ENCODE measurements at places on chromosomes 12 and 14. TPM values are rescaled to one million over a fixed set of nuclear protein-coding genes. Genes with fewer than 3 reads are reported as not detected.

GRCh38 chr14:61581955-61582615 is 113.2 kb upstream of the HIF1A start:
- DNase-seq, result no peak

- DNase-seq, result no peak
These were observed 59.3 kb upstream of the TBX3 start for GRCh38 chr12:114743289-114743688.

GRCh38 chr12:6074979-6075585 is 49.4 kb downstream of the VWF start:
- no peak for DNase-seq

GRCh38 chr14:71424941-71425340 is 507.3 kb upstream of the RGS6 start:
- no peak for DNase-seq

- no peak for DNase-seq
These were observed 4.4 kb downstream of the TULP3 start for GRCh38 chr12:2895051-2895451.

DNA sequence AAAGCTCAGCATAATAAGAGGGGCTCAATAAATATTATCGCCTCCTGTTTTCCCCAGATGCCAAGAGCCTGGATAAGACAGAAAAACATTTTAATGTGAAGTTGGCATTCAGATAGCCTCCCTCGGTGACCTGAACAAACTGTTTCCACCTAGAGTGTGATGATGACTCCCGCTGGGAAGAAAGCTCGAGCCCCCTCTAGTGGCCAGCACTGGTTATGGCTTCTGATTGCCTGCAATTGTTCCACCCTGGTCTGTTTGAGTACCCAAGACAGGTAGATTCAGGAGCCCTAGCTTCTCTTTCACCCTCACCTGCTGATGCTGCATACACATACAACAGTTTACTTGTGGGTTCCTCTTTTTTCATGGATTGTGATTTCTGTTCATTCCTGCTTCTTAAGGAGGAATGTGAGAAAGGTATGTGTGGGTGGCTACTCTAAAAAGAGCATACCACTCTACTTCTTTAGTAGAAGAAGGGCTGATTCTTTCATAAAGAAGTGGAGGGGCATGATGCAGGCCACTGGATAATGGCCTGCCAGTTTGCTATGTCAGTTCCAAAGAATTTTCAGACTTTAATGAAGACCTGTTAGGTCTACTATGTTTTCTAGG is 6.4 kb downstream of the ERG28 start:
- DNase-seq, result peak; percentile 63

DNA sequence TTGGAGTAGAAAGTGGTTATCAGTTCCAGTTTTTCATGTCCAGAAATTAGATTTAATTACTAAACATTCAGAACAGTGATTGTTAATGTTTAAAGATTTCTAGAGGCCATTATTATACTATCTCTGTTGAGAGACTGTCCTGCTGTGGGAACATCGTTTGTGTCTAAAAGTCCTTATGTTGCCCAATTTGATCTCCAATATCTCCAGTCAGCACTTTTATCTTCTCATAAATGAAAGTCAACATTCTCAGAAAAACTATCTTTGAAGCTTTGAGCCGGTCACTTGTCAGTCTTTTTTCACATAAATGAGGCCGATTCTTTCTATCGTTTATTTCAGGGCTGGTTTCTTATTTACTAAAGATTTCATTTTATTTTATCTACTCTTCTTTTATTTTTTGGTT is 90.8 kb upstream of the NPAS3 start:
- no peak for DNase-seq

GRCh38 chr12:94157981-94158411 is 9.6 kb downstream of the PLXNC1 start:
- DNase-seq, result no peak

- DNase-seq, result peak; percentile 54
These were observed 15.9 kb downstream of the RNASE2 start for GRCh38 chr14:20970983-20971704.

GRCh38 chr12:14840616-14841015 is 2.7 kb downstream of the ART4 start:
- no peak for DNase-seq

- DNase-seq, result no peak
These were observed 18.7 kb upstream of the TAS2R14 start for GRCh38 chr12:10957741-10958140.

DNA sequence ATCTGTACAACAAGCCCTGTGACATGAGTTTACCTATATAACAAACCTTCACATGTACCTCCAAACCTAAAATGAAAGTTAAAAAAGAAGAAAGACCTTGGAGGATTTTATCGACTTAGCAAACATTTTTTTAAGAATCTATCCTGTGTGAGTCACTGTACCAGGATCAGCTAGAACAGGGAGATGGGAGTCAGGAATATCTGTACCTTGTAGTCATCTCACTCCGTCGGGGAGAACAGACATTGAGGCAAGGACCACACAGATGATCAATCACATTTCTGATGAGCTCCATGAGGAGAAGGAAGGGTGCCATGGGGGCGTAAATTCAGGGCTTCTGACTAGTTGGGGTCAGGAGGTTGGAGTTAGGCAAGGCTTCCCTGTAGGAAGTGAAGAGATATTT is 310.6 kb downstream of the VRK1 start:
- no peak for DNase-seq

GRCh38 chr12:93244514-93245077 is 133.1 kb upstream of the NUDT4 start:
- DNase-seq, result no peak

- DNase-seq, result no peak
These were observed 28.4 kb upstream of the NEDD1 start for GRCh38 chr12:96878704-96879103.

DNA sequence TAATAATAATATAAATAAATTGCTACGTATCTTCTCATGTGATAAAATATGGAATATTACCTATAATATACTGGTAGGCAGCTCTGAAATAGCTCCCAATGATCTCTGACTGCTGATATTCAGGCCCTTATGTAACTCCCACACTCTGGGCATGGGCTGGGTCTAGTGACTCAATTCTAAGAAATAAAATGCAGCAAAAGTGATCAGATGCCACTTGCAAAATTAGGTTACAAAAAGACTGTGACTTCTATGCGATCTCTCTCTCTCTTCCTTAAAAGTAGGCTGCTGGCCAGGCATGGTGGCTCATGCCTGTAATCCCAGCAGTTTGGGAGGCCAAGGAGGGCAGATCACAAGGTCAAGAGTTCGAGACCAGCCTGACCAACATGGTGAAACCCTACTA is 10.3 kb upstream of the CACNB3 start:
- no peak for DNase-seq

GRCh38 chr12:32281098-32281497 is 118.3 kb upstream of the FGD4 start:
- no peak for DNase-seq

GRCh38 chr14:72800848-72801370 is 93.0 kb downstream of the DPF3 start:
- DNase-seq, result no peak

DNA sequence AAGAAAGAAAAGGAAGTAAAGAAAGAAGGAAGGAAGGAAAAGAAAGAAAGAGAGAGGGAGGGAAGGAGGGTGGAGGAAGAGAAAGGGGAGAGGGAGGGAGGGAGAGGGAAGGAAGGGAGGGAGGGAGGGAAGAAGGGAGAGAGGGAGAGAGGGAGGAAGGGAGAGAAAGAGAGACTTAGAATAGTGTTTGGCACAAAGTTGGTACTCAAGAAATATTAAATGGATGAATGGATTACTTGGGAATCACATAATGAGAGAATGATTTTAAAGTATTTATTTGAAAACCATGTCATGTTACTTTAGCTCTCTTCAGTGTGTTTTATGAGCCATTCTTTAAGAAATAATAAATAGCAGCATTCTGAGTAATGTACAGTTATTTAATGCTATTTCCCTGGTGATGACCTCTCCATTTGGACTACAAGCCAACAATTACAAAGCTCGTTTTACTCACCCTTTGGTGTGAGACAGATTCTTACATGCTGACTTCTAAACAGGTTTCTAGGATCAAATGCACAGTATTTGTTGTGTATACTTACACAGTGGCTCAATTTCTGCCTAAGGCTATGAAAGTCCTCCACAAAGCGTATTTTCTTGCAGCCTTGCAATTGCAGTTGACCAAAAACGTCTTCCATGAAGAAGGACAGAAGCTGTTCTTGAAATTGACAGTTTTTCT is 861 bp downstream of the IL26 start:
- DNase-seq, result peak; percentile 60

GRCh38 chr12:116453631-116454030 is 105.5 kb upstream of the MAP1LC3B2 start:
- DNase-seq, result no peak

- DNase-seq, result no peak
These were observed 129.4 kb downstream of the RPAP3 start for GRCh38 chr12:47576289-47576945.

GRCh38 chr14:64855721-64856528 is 23.8 kb downstream of the SPTB start:
- DNase-seq, result no peak

GRCh38 chr12:46267575-46267824 is 1.3 kb downstream of the SLC38A1 start:
- DNase-seq, result no peak

DNA sequence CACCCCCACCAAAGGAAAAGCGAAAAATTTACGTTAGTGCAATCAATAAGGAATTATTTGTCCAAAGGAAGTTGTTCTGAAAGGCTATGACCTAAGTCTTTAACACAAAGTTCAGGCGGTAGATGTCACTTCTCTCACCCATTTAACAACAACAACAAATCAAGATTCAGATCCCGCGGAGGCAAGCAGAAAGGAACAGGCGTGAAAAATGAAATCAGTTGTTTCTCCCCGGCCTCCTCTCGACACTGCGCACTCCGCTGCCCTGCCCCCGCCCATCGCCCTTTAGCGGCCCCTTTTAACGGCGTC is 1.4 kb downstream of the DENND5B start:
- DNase-seq, result no peak

DNA sequence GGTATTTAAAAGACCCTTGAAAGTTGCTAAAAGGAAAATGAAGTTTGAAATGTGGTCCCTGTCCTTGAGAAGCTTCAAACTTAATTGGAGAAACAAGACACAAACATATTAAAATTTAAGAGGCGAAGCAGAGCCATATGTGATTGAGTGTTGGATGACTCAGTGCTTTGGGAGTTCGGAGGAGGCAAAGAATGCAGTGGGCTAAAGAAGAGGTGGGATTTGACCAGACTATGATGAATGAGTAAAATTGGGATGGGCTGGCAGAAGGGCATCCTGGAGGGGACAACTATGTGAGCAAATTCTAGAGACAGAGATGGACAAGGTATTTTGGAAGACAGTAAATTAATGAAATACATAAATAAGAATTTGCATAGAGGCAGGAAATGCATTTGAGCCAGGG is 358.6 kb downstream of the EGLN3 start:
- DNase-seq, result peak; percentile 24

DNA sequence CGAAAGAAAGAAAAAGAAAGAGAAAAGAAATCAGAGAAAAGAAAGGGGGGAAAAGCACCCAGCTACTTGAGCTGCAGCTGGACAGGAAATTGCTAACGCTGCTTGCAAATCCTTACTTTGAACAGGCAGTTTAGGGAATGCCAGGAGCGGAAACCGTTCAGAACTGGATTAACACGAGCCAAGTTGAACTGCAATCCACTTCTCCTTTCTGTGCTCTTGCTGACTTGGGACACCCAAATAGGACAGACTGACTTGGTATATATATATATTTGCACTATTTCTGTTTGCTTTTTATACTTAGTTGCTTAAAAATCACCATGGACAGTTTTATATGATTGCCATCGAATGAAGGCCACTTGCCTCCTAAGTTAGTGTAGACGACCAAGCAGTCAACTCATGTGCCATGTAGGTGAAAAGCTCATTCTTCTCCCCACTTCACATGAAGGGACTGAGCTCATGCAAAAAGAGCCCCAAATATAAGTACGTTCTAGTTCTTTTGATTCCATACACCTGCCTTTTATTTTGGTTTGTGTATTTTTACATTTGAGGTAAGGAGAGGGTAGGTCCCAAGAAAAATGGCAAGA is 5.5 kb downstream of the DUSP6 start:
- peak; percentile 57 for DNase-seq

- no peak for DNase-seq
These were observed 11.6 kb upstream of the PPP1CC start for GRCh38 chr12:110754101-110754793.

- no peak for DNase-seq
These were observed 14.5 kb upstream of the FLVCR2 start for GRCh38 chr14:75563931-75564330.

- DNase-seq, result peak; percentile 23
These were observed 56.5 kb upstream of the AMN1 start for GRCh38 chr12:31785318-31785717.

- peak; percentile 73 for DNase-seq
These were observed 4.9 kb downstream of the VAMP1 start for GRCh38 chr12:6465467-6466183.

DNA sequence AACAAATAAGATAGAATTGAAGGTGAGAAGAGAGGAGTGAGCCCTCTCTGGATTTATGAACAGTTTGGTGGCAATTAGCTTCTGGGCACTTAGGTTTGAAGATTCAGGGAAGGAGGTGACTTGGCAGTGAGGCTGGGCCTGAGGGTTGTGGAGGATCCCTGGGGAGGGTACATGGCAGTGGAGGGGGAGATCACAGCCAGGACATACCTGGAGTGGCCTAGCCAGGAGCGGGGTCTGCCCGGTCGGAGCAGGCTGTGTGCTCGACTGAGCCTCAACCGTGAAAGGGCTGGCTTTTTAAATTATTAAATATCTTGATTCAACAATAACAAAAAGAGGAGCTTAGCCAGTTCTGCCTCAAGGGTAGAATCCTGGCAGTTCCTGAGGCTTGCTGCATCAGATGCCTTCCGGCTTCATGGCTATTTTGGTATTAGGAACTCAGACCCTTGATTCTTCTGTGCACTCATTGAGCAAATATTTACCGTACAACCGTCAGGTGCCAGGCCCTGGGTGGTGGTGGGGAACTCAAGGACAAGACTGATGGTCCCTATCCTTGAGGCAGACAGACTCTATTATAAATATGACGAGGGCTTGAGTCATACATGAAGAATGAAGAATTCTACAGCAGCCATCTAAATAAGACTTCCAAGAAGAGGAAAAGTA is 73.4 kb downstream of the SPTB start:
- DNase-seq, result peak; percentile 76

GRCh38 chr14:96082420-96083300 is 43.5 kb downstream of the C14orf132 start:
- no peak for DNase-seq

Gene HAL
- total RNA-seq, result 0.10 TPM

Gene FOXG1
- not detected for total RNA-seq

Gene GLIPR1L1
- total RNA-seq, result not detected

Gene MTA1
- 47.3 TPM for total RNA-seq

Gene IKZF4
- total RNA-seq, result 3.7 TPM

Gene NUP37
- 73.1 TPM for total RNA-seq

Gene PZP
- not detected for total RNA-seq

Gene MGP
- total RNA-seq, result 0.80 TPM

Gene PPP1R36
- 2.6 TPM for total RNA-seq

Gene SALL2
- total RNA-seq, result 15.9 TPM

Gene GNS
- 177 TPM for total RNA-seq

Gene DBX2
- not detected for total RNA-seq

Gene CIDEB
- total RNA-seq, result 2.8 TPM

Gene PLEKHD1
- 0.10 TPM for total RNA-seq
